ENCODE measurements at places on chromosomes 2 and 18.

- DNase-seq = no peak
Measured at GRCh38 chr2:207983641-207984042, 41.7 kb downstream of the PLEKHM3 start.

GRCh38 chr2:160042054-160042453 is 20.4 kb downstream of the PLA2R1 start:
- DNase-seq = no peak

DNA sequence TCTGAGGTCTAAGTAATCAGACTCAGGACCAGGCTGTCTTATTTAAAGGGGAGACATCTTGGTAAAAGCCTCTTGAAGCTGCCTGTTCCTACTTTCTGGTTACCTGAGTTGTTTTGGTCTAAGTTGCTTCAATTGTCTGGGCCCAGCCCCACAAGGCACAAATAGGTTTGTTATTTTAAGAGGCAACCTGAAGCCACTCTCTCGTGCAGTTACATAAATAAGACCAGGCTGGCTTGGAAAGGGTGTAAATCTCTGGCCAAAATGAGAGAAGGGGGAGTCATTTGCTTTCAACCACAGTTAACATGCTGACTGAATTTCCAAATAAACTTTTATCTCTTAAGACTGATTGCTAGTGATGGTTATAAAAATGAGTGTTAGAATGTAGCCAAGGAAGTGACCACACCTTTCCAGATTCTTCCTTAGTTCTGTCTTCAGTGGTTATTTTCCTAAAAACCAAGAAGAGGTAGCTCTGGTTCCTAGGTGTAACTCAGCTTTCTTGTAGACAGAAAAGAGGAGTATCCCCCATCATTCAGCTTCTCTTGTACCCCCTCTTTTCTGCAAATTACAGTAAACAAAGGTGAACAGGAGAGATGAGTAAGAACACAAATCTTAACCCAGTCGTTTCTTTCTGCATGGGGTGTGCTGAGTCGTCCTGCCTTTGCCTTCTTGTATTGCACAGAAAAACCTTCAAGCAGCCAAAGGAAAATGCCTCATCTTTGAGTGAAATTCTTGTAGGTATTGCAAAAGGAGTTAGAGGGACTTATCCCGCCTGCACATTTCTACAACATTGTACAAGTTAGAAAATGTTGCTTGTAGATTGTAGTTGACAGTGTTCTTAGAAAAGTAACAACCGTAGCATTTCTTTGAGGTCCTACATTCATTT is 161.5 kb upstream of the NT5C1B start:
- no peak for DNase-seq

DNA sequence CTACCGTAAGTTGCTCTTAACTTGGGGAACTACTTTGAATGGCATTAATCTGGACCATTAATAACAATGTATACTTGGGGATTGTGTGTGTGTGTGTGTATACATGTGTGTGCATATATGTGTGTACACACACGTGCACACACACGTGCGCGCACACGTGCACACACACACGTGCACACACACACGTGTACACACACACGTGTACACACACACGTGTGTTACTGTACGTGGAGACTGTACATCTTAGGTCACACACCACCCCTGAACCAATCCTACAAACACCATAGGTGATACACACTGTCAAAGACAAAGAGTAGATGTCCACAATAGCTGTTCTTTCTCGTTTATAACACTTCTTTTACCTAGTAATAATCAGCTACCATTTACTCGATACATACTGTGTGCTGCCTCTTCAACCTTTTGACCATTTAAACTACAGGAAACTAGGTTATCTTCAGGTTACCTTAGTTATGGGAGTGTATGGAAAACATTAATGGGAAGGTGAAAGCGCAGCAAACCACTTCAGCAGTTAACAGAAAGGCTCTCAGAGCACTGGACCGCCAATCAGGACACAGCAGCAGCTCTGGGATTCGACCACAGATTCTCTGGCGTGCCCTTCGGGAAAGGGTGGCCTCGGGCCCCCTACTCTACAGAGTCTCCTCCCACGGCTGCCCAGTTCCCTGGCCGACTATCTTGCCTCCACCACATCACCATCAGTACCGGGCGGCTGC is 894 bp upstream of the GCC2 start:
- no peak for DNase-seq

GRCh38 chr2:157838442-157839161 is 37.5 kb downstream of the ACVR1 start:
- peak; percentile 22 for DNase-seq

DNA sequence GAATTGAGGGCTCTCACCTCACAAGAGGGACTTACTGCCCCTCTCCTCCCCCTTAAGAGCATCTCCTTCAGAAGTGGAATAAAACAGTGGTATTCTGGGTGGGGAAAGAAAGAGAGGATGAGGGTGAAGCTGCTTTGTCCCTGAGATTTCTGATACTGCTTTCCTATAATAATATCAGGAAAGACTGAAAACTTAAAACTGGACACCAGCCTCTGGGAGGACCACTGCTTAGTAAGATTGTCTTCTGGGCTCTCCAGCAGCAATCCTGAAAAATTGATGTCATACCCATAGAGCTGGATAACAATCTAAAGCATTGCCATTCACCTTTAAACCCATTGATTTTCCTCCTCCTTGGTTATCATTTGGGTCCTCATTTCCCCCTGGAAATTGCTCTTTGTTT is 4.7 kb upstream of the HOXD4 start:
- no peak for DNase-seq

DNA sequence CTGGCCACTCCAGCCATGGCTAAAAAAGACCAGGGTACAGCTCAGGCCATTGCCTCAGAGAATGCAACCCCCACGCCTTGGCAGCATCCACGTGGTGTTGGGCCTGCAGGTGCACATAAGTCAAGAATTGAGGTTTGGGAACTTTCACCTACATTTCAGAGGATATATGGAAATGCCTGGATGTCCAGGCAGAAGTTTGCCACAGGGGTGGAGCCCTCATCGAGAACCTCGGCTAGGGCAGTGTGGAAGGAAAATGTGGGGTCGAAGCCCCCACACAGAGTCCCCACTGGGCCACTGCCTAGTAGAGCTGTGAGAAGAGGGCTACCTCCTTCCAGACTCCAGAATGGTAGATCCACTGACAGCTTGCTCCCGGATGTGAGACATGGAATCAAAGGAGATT is 477.3 kb downstream of the LPIN1 start:
- no peak for DNase-seq

Measured in SK-N-SH (cell line).